Posterior vena cava (tissue), 2 donors: ENCODE measurements at places on chromosomes 4 and X. TPM values are rescaled to one million over a fixed set of nuclear protein-coding genes. Genes with fewer than 3 reads are reported as not detected.
A peak's percentile ranks its signal among the peaks of the same experiment; 100 is the strongest.

The FOXO4 gene
- 26.7 TPM for total RNA-seq

The GAGE12F gene
- not detected for total RNA-seq

The PAGE1 gene
- total RNA-seq: not detected

The CXCL8 gene
- 0.51 TPM for total RNA-seq

The ADH5 gene
- total RNA-seq: 243 TPM

The STK32B gene
- total RNA-seq: 3.5 TPM

The SULT1B1 gene
- total RNA-seq: 2.2 TPM

The TMPRSS11B gene
- total RNA-seq: not detected

The GDPD2 gene
- total RNA-seq: not detected

The SAP30 gene
- 28.8 TPM for total RNA-seq

- no peak for DNase-seq
Observed at GRCh38 chr4:76307660-76308014, 1.1 kb downstream of the STBD1 start.

GRCh38 chr4:159227984-159228383 is 125.1 kb downstream of the RAPGEF2 start:
- peak; percentile 88 for DNase-seq

DNA sequence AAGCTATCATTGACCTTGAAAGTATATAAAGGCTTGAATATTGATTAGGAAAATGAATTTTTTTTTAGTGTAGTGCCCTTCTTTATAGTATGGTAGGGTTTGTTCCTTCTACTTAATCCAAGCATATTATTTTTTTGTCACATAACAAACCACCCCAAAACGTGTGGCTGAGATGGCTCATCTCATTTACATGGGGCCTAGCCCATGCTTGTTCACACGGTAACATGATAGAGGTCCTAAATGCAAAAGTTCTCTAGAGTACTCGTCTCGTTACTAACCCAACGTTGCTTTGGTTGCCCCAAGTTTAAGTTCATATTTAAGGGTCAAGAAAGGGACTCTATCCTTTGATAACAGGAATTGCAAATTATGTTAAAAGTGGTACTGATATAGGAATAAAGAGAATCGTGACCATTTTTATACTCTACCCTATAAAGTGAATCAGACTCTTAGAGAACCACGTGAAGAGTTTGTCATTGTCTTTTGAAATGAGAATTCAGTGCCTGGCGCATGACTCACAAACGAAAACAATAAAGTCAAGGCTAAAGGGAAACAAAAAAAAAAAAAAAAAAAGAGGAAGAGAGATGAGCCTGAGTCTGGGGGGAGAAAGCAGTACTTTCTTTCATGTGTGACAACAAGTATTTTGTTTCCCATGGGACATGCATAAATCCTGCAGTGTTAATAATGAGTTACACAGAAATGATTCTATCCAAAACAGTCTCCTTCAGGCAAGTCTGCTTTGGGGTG is 402.8 kb upstream of the NWD2 start:
- no peak for DNase-seq

DNA sequence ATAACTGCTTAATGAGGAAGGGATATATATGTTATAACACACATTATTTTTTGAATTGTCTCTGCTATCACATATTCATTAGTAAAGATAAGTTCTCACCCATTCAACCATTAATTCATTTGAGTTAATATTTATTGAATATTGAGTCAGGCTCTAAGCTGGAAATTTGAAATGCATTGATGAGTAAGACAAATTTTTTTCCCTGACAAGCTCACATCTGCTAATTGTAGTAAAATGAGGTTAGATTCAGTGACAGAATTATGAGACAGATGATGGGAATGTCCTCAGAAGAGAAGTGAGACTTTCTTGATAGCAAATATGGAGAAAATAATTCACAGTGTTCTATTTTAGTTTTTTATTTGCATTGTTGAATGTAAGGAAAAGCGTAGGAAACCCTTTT is 194.3 kb downstream of the SLC4A4 start:
- no peak for DNase-seq

DNA sequence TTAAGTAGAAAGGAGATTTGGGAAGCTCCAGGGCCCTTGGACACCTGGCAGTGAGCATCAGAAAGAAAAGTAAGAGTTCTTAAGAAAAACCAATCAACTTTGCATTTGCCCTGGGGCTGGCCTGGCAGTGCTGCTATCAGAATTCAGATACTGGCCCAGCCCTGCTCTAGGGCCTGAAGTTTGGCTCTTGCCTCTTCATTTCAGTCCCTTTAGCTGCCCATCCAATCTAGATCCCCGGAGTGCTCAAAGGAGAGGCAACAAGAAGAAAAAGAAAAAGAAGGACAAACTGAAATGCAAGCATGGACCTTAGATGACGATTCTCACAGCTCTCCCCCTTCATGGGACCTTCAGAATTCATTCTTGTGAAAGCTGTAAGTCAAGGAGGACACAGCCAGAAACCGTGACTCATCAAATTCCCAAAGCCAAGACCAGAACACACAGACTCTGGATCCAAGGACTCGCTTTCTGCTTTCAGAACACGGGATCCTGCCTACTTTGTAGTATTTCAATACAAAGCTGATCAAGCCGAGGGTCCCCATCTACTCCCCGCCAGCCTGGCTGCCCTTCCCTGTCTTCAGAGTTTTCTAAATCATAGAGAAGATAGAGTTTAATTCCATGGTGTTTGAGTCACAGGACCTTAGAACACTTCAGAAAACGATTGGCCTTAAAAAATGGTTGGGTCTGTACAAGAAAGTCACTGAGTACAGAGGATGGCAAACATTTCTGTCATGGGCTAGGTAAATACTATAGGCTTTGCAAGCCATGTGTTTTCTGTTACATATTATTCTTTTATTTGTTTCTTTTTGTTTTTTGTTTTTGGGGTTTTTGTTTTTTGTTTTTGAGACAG is 103.7 kb downstream of the RBM47 start:
- no peak for DNase-seq

DNA sequence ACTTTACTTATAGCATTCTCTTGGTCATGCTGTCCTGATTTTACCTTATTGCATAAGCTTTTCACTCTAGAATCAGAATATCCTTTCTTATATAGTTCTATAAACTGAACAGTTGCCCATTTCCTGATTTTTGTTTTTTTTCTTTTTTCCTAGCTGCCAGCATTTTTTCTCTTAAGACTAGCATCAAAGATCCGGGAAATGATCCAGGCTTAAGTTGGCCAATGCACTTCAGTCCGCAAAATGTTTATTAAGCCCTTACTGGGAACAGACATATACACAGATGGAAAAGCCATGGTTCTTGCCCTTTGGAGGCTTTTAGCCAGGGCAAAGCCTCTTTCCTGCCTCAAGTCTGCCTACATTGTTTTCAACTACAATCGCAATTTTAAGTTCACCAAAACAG is 10.1 kb upstream of the BMP2K start:
- no peak for DNase-seq

DNA sequence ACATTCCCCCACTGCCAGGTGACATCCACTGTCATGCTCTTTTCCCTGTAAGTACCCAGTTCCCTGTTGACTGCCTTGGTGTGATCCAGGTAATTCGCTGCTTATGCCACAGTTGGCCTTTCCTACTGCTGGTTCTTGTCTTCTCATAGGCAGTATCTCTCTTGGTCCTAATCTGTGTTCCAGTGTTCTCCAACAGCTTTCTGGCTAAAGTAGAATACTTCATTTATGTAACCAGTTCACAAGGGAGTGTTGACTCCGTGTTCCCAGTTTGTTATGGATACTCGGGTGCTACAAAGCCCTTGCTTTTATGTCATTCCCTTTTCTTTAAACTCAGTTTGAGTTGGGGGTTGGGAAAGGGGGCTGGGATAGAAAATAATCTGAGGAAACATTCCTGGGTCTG is 98.4 kb downstream of the RS1 start:
- no peak for DNase-seq

DNA sequence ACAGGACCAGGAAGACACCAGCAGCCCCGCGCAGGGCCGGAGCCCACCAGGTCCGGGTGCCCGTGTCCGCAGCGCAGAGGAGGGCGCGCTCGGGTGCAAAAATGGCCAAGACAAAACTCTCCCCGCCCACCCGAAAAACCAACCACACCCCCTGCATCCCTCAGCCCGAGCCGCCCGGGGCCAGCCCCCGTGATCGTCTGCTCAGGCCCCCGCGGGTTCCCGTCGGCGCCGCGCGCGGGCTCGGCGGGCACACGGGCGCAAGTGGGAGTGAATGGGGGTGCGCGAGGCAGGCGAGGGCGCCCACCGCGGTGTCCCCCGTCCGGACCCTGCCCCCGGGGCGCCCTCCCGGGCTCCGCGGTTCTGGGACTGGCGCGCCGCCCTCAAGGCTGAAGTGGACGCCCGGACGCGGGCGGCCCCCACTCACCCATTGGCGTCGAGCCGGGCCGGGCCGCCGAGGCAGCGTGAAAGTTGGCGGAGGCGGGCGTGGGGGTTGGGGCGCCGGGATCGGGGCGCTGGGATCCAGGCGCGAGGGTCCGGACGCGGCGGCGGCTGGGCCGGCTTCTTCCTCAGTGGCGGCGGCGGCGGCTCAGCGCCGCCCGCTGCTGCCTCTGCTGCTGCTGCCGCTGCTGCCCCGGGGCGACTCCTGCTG is 393 bp downstream of the SH3KBP1 start:
- DNase-seq: peak; percentile 86

DNA sequence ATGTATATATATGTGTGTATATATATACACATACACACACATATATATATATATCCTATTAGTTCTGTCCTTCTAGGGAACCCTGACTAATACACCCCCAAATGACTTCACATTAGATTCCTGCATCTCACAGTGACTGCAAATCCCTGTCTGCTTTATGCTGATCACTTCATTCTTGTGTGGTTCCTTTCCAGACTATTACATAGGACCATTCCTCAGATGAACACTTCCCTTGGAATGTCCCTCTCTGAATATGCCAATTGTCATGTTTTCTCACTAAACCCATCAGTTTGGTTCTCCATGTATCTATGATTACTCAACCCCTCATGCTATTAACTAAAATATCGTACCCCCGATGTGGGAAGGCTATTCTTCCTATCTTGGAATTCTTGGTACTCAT is 605.2 kb upstream of the NR3C2 start:
- DNase-seq: no peak

DNA sequence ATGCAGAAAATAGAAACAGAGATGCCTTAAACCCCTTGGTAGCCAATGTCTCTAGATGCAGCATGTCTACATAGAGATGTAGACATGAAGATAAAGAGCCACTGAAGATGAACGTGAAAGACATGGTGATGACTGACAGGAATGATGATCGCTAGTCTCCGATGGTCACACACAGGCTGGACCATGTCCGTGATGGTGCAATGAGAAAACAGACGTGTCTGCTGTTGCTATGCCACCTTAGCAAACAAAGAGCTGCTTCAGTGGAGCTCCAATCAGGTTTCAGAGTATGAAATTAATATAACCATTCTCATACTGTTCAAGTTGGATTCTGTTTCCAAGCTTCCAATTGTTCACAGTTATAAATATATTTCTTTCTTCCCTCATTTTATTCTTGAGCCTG is 256.5 kb downstream of the CAMK2D start:
- DNase-seq: no peak

- DNase-seq: no peak
Observed at GRCh38 chrX:5113128-5113527, 1115.5 kb downstream of the NLGN4X start.

DNA sequence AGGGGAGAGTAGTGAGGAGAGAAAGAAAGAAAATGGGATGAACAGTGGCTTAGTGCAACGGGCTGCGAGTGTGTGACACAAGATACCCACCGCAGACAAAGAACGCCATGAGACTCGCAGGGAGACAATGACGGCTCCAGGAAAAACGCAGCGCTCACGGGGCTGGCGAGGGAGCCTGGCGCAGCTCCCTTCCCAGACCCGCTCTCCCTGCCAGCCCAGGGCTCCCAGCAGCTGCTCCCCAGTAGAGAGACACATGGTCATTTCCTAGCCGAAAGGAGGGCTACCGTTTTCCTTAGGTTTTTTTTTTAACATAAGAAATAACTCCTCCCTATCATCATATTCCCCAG is 149.5 kb downstream of the MAML3 start:
- DNase-seq: no peak

GRCh38 chr4:76674983-76675382 is 223.0 kb downstream of the SOWAHB start:
- DNase-seq: no peak

GRCh38 chr4:52799813-52800212 is 48.6 kb upstream of the ERVMER34-1 start:
- DNase-seq: no peak

GRCh38 chrX:7985568-7985967 is 58.4 kb upstream of the PNPLA4 start:
- no peak for DNase-seq

- DNase-seq: no peak
Observed at GRCh38 chr4:114205261-114205660, 225.8 kb upstream of the ARSJ start.

DNA sequence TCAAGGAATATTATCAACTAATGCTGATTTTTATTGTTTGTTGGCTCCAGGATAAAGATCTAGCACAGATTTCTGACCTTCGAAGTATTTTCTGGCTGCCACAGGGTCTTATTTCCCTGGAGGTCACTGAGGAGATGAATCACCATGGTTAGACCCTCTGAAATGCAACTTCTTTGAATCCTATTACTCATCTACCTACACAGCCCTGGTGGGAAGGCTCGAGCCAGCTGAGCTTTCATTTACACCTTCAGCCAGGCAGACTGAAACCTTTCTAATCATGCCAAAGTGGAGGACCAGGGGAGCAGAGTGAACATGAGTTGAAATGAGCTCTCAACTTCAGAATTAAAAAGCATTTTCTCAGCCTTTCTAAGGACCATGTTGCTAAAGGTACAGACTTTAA is 130.5 kb downstream of the SMIM20 start:
- no peak for DNase-seq

DNA sequence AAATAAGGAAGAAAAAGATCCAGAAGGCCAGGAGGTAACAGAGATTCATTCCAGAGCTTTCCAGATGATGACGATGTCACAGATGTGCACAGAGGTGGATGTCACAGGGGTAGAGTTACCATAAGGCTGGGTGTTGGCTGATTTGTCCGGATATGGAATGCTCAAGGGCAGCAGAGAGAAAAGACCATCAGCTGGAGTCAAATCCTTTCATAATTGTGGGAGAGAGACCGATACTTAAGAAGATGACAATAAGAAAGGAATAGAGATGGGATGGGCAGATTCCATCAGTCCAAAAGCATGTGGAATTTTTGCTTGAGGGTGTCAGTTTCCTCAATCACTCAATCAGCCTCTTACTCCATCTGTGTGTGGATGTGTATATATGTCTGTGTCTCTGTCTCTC is 150.4 kb downstream of the CENPC start:
- no peak for DNase-seq

GRCh38 chr4:174654634-174655033 is 132.3 kb upstream of the HPGD start:
- no peak for DNase-seq

GRCh38 chr4:138088449-138089208 is 153.5 kb downstream of the SLC7A11 start:
- no peak for DNase-seq

GRCh38 chrX:74018253-74018652 is 285.7 kb upstream of the ZCCHC13 start:
- DNase-seq: no peak

DNA sequence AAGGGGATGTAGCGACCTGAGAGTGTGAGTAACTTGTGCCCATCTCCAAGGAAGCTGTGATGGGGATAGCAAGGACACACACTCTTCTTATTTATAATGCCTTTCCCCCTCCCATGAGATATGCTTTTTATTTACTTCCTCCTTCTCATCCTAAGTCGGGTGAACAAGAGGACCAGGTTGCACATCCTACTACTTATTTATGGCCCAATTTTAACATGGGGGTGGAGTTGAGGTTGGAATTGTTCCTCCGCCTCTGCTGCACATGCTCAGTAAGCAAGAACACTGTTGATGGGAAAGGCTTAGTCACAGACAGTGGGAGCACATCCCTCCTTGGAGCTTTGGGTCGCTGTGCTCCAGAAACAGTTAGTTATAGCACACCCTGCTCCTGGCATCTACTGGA is 15.2 kb upstream of the TLR8 start:
- no peak for DNase-seq
